ENCODE measurements at places on chromosomes 5 and 9. TPM values are rescaled to one million over a fixed set of nuclear protein-coding genes. Genes with fewer than 3 reads are reported as not detected.

RNF224 gene
- total RNA-seq = 0.15 TPM

PCDH1 gene
- total RNA-seq = 5.6 TPM

FGFR4 gene
- total RNA-seq = 8.5 TPM

GPX8 gene
- total RNA-seq = 40.4 TPM

KIF4B gene
- not detected for total RNA-seq

PTPRD gene
- 1.6 TPM for total RNA-seq

EPB41L4A gene
- 1.3 TPM for total RNA-seq

ABO gene
- not detected for total RNA-seq

MEIKIN gene
- total RNA-seq = not detected

NINJ1 gene
- total RNA-seq = 45.6 TPM

UBAC1 gene
- 38.0 TPM for total RNA-seq

ENTPD2 gene
- 0.39 TPM for total RNA-seq

ST8SIA4 gene
- total RNA-seq = 0.76 TPM

ADAMTSL1 gene
- 9.3 TPM for total RNA-seq

SPACA9 gene
- total RNA-seq = 5.6 TPM

SOHLH1 gene
- total RNA-seq = not detected

MACROH2A1 gene
- 283 TPM for total RNA-seq

VCAN gene
- total RNA-seq = 16.6 TPM

PCSK5 gene
- total RNA-seq = 1.1 TPM

CYSRT1 gene
- 0.70 TPM for total RNA-seq

SOWAHA gene
- total RNA-seq = not detected

CER1 gene
- not detected for total RNA-seq

GFI1B gene
- total RNA-seq = not detected

PCDHA9 gene
- total RNA-seq = not detected

OR2V2 gene
- total RNA-seq = not detected

ORM2 gene
- not detected for total RNA-seq

SLCO6A1 gene
- total RNA-seq = not detected

GSN gene
- 106 TPM for total RNA-seq

NTRK2 gene
- total RNA-seq = 0.16 TPM

GPSM1 gene
- 6.9 TPM for total RNA-seq

OTP gene
- not detected for total RNA-seq

CETN3 gene
- total RNA-seq = 21.4 TPM

C1QTNF2 gene
- not detected for total RNA-seq

Data from hair follicular keratinocyte (primary cell).